ENCODE measurements at places on chromosomes 4 and X.

GRCh38 chrX:47191331-47191730 lies 2.3 kb upstream of the UBA1 start:
- DNase-seq = no peak

DNA sequence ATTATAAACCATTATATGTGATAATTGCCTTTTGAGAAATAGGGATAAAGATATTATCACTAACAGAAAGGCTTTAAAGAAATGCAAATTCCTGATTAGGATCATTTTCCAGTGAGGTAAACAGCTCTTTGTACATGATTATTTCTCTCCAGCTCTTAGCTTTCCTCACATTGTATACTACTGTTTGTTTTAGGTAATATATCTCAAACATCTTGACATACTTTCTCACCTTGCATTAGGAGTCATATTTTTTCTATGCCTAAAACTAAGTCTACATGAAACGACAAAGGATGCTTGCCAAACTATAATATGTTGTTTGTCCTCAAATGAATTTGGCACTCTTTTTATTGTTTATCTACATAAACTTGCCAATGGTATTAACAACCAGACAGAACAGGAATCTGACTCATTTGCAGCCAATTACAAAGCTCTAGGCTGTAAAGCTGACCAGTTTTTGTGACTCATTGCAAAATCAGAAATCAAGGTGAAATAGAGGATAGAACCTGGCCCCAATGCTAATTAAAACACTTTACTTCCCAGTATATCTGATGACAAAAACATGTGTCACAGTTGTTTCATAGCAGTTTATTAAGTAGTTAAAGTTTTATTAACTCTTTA lies 107.0 kb downstream of the IQCM start:
- DNase-seq = no peak

DNA sequence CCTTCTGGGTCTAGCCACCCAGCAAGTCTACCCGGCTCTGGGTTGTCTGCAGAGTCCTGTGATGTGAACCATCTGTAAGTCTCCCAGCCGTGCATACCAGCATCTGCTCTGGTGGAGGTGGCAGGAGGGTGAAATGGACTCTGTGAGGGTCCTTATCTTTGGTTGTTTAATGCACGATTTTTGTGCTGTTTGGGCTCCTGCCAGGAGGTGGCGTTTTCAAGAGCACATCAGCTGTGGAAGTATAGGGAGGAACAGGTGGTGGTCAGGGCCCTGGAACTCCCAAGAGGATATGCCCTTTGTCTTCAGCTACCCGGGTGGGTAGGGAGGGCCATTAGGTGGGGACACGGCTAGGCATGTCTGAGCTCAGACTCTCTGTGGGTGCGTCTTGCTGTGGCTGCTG lies 66.5 kb upstream of the ZFP42 start:
- no peak for DNase-seq

DNA sequence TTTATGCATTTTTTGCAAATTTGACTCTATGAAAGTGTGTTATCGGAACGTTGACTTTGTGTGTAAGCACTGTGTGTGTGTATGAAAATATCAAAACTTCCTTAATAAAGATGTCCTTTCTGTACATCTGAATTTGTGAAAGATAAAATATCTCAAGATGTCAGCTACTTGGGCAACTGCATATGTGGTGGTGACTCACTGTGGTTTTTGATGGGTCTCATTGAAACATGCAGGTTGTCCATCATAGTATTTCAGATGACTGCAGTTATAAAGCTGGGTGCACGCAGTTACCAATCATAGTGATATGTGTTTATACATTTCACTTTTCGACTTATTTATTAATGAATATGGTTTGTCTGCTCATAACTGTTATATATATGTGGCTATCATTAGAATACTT lies 19.7 kb upstream of the BBS12 start:
- DNase-seq = no peak

GRCh38 chr4:8338351-8338961 lies 68.9 kb downstream of the HTRA3 start:
- DNase-seq = no peak

DNA sequence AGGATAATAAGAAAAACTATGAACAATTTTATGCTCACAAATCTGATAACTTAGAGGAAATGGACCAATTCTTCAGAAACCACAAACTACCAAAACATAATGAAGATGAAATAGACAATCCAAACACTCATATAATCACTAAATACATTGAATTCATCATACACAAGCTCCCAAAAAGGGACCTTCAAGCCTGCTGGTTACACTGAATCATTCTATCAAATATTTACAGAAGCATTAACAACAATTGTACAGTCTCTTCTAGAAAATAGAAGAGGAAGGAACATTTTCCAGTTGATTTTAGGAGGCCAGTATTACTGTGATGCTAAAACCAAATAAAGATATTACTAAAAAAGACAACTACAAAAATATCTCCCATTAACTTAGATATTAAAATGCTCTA lies 88.3 kb downstream of the IL15 start:
- no peak for DNase-seq

DNA sequence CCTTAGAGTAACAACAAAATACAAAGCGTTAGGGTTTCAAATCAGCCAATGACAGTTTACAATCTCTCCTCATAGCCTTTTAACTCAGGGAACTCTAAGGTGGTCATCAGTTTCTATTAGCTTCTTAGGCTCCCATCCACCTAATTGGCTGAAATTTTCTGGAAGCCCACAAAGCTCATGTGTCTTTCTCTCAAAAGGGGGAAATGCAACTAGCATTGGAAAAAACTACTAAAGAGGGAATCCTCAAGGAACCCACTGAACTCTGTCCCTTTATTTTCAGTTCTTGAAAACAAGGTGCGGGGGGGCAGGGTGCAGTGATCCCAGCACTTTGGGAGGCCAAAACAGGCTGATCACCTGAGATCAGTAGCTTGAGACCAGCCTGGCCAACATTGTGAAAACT lies 56.4 kb downstream of the PDGFC start:
- no peak for DNase-seq

GRCh38 chrX:110060846-110061537 lies 58.1 kb downstream of the TMEM164 start:
- DNase-seq = no peak

DNA sequence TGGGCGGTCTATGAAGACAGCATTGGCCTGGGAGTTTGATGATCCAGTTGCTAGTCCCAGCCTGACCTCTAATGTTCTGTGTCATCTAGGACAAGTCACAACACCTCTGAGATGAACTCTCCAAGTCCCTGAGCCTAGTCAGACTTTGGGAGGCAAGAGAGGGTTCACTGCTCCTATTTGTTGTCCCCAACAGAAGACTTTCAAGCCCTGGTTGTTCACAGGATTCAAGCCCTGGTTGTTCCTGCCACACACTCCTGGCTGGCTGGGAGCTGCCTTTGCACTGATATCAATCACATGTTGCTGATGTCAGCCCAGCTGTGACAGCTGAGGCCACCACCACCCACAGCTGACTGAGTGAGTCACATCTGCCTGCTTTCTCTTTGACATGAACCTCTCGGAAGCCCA lies 253.2 kb upstream of the RASGEF1B start:
- no peak for DNase-seq

All from 8988T (cell line).